ENCODE measurements at places on chromosomes 13 and 19.

- no peak for DNase-seq
Measured at GRCh38 chr13:51105046-51105445, 6.0 kb downstream of the C13orf42 start.

DNA sequence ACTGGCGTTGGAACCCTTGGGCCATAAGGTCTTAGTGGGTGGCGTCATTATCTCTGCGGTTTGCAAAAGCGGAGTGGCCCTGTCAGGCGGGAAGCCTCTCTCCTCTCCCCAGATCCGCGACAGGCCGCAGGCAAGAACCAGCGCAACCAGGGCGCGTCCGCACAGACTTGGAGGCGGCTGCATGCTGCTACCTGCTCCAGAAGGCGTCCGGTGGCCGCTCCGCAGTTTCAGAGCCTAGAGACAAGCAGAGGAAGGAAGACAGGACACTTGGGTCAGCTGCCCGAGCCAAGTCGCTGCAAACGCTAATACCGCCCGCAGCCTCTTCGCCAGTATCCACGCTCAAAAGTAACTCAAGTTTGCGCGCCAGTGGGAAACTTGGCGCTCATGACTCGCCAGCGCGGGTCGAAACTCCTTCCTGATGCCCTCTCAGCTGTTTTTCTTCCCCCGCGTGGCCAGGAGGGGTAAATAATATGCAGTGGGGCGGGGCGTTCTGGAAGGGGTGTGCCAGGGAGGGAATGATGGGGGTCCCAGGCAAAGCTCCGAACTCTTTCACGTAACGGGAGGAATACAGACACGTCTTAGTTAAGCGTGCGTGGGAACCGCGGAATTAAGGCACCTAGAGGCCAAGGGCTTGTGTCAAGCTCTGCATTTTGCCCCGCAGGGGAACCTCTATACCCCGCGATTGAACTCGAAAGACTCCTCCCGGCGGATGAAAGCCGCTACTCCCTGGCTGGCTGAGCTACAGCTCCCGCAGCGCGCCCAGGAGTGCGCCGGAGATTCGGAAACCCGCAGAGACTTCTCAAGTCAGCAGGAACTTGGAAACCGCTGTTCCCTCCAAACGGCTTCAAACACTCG, at the start of gene EDNRB:
Gene EDNRB (minus strand): TSS at position 441 of the 855 bp plus-strand sequence. CDS start 258 bp downstream, at position 183.
- peak; percentile 45 for DNase-seq

DNA sequence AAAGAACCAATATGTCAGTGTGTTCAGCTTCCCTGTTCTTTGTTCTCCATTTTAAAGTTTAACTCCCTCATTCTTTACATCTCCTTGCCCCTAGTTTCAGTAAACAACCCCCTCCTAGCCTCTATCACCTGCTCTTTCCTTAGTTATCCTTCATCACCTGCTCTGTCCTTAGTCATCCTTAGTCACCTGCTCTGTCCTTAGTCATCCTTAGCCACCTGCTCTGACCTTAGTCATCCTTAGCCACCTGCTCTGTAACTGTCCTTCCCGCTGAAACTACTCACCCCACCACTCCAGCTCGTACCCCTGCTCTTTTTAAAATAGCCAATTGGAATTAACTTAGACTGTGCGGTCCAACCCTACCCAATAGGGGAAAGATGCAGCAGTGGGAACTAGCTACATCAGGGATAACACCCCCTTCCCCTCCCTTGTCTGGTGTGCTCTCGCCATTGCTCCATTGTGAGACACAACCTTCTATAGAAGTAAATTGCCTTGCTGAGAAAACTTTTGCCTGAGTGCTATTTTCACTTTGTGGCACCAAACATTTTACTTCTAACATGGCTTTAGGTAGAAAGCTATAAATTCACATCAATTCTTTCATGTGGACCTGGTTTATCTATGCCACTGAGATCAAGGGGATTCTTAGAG, 16.2 kb downstream of the EDNRB start:
- DNase-seq = no peak

- no peak for DNase-seq
Measured at GRCh38 chr19:44732235-44733014, 16.1 kb upstream of the BCL3 start.

- DNase-seq = peak; percentile 89
Measured at GRCh38 chr19:58228585-58229254, at the start of gene ZNF544. Gene ZNF544 (plus strand): TSS chr19:58228914. CDS start chr19:58244024, 15,110 bp downstream.

- no peak for DNase-seq
Measured at GRCh38 chr19:40805258-40805868, 6.4 kb downstream of the EGLN2 start.

DNA sequence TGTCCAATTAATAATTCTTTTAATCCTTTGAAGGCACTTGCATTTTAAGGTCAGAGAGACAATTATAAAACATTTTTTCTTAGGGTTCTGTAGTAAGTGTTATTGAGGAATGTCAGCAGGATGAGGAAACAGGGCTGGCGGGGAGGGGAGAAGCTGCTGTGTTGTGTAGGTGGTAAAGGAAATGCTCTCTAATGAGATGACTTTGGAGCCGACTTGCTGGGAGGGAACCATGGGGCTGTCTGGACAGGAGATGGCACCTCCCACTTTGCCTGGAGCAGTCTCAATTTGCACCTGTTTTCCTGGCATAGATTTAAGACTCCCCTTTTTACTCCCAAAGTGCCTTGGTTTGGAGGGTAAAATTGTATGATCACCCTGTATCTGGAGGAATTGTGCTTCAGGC, 230.4 kb downstream of the ATP8A2 start:
- no peak for DNase-seq

DNA sequence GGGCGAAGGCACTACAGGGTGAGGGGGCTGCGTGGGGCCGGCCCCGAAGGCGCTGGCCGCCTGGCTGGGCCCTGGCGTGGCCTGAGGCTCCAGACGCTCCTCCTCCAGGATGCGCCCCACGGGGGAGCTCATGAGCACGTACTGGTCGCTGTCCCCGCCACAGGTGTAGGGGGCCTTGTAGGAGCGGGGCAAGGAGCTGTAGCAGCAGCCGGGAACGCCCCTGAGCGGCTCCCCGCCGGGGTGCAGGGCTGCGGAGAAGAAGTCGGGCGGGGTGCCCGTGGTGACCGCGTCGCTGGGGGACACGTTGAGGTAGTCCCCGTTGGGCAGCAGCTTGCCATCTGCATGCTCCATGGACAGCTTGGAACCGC, 3.0 kb downstream of the IRS2 start:
- DNase-seq = no peak

DNA sequence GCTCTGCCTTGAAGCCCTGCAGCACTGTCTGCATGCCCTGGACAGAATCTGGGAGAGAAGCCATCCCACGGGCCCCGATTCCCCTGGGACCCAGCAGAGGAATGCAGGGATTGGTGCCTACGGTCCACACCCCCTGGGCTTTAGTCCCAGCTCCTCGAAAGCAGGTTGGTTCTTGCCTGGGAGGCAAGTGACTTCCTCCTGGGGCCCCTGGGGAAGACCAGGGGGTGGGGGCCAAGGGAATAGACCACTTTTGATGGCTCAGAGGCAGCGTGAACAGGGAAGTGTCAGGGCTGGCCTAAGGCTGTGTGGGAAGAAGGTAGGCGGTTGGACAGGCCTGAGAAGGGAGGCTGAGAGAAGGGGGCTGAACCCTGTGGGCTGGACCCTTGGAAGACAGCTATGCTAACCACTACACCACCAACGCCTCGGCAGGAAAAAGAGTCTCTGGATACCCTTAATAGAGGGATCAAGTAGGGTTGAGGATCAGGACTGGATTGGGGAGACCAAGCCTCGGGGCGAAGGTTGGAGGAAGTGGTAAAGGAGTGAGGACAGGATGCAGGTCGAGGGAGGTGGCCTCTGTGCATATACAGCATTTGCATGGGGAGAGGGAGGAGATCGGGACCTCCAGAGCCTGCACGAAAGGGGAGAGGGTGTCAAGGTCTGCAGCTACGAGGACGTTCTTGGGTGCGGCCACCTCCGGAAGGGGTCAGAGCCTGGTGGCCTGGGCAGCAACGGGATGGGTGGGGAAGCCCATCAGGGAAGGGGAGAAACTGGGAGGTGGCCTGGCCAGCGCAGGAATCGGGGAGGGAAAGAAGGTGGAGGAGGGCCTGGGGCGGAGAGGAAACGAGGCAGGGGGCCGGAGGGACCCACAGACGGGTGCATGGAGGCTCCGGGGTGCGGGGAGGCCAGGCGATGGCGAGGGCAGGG, 709 bp downstream of the DPP9 start:
- peak; percentile 93 for DNase-seq

DNA sequence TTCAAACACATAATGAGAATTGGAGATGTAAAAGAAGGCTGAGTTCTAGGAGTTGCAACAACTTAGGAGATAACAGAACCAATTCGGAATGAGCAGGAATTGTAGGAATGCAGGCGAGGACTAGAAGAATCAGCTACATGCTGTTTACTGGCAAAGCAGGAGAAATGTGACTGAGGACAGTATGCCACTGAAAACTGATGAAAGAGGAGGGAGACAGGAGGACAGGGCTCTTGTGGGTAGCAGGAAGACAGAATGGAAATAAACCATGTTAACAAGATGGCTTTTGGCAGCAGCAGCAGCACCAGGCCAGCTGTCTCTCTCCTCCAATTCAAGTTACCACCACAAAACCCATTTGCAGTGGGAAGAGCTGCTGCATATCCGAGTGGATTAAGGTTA, 91.0 kb upstream of the SLC15A1 start:
- DNase-seq = no peak

- DNase-seq = peak; percentile 79
Measured at GRCh38 chr19:1455336-1456120, 5.6 kb downstream of the APC2 start.

DNA sequence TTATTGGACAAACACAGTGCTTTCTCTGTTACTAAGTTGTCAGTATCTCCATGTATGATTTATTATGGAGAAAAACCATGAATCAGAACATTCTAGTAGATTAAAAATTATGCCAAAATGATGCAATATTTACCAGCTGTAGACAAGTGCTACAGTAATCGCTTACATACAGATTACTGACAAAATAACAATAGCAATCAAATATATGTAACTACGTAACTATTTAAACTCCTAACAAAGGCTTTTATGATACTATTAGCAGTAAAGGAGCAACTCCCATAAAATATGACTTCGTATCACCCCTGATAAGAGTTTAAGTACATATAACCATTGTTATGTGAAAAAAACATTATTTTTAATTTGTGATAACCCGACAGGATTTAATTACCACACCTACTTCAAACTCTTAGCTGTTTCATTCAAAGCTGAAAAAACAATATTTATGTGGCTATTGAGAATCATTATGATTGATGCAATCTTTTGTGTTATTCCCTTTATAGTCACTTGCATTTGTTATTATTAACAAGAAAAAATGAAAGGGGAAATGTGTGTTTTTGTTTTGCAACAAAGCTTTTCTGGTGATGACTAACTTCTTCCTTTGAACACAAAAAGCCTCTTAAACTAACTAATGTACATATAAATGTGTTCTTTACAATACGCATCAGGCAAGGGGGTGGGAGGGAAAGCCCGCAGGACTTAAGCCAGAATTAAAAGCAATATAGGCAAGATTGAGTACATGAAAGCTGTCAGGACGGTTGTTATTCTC, 147.4 kb downstream of the ABCC4 start:
- DNase-seq = no peak

DNA sequence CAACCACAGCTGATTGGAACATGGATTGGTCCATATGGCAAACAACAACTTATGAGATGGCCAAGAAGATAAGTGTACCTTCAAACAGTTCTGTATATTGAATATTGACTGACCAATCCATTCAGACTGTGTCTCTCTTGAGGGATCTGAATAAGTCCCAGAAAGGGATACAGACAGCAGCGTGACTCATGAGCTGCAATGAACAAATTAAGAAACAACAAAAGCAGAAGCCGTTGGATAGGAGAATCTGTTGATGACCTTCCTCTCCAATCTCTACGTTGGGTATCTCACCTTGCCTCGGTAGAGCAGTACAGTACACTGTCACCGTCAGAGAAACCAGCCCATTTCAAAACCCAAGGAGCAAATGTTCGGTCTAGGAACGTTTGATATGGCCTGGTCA, 21.3 kb downstream of the MBD3L2B start:
- DNase-seq = no peak

GRCh38 chr19:7216373-7216902, 77.8 kb downstream of the INSR start:
- DNase-seq = no peak

GRCh38 chr19:55391702-55392615, 6.2 kb downstream of the RPL28 start:
- no peak for DNase-seq

GRCh38 chr19:17720440-17720839, 1.2 kb downstream of the MAP1S start:
- DNase-seq = no peak

DNA sequence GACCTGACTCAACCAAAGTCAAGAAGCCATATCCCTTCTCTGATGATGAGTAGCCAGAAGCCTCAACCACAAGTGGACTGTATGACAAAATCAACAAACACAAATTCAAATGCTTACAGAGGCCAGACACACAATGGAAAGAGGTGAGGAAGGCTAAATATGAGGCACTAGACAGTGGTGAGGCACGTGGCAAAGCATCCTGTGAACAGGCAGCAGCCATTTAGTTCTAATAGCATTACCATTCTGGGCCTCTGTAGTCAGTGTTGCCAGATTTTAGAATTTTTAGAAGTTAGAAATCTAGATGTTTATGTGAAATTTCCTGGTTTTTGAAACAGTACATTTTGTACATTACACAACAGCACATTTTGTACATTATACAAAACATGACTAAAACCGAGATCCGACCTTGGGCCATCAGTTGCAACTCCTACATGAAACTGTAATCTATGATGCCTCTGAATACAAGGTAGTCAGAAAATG, 403.3 kb downstream of the COG6 start:
- no peak for DNase-seq

DNA sequence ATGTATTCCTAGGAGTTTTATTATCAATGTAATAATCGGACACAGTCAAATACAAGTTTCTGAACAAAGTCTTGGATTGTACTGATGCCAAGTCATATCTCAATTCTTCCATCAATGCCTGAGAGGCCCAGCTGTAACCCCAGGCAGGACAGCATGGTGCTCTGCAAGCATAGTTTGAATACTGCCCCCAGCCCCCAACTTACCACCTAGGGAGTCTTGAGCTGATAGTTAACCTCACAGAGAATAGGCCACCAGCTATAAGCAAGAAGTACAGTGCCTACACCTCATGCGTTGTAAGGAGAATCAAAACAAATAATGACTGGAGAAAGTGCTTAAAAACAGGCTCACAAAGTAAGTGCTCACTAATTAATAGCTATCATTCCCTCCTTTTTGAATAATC, 2.7 kb downstream of the PROSER1 start:
- no peak for DNase-seq

DNA sequence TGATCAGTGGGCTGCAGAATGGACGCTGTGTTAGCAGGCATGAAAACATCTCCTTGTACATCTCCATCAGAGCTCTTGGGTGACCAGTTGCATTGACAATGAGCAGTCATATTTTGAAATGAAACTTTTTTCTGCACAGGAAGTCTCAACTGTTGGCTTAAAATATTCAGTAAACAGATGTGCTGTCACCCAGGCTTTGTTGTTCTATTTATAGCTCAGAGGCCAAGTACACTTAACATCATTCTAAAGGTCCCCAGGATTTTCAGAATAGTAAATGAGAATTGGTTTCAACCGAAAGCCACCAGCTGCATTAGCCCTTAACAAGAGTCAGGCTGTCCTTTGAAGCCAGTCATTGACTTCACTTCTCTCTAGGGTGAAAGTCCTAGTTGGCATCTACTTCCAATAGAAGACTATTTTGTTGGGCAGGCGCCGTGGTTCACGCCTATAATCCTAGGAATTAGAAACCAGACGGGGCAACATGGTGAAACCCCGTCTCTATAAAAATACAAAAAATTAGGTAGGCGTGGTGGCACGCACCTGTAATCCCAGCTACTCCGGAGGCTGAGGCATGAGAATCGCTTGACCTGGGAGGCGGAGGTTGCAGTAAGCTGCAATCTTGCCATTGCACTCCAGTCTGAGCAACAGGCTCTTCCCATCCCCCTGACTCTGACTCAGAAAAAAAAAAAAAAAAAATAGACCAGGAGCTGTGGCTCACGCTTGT, 7.9 kb upstream of the PDE4A start:
- no peak for DNase-seq

GRCh38 chr19:5655412-5655811, 24.9 kb downstream of the MICOS13 start:
- no peak for DNase-seq
